Fibroblast of pulmonary artery (primary cell): ENCODE measurements at places on chromosomes 4 and X.

GRCh38 chr4:152515678-152516077 lies 20.2 kb downstream of the FBXW7 start:
- DNase-seq, result peak; percentile 62

GRCh38 chrX:37753384-37753783 lies 26.5 kb upstream of the CYBB start:
- no peak for DNase-seq

GRCh38 chr4:122772986-122773385 lies 40.5 kb downstream of the BBS12 start:
- DNase-seq, result no peak

GRCh38 chr4:42480717-42481116 lies 83.4 kb downstream of the SHISA3 start:
- no peak for DNase-seq

DNA sequence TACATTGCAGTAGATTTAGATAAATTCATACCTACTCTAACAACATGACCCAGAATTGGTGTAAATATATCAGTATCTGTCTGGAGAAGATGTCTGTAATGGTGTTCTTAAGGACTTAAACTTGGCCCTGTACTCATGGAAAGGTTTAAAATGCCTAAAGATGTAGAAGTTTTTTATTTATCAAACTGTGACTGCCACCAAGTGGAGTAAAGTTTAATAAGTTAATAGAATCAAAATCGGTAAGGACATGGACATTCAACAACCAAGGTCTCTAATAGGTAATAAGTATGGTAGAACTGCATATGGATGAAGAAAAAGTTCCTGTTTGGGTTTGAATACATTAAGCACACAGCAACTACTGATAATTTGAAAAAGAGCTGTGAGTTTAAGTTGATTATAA lies 474.0 kb upstream of the NDST3 start:
- peak; percentile 1 for DNase-seq

DNA sequence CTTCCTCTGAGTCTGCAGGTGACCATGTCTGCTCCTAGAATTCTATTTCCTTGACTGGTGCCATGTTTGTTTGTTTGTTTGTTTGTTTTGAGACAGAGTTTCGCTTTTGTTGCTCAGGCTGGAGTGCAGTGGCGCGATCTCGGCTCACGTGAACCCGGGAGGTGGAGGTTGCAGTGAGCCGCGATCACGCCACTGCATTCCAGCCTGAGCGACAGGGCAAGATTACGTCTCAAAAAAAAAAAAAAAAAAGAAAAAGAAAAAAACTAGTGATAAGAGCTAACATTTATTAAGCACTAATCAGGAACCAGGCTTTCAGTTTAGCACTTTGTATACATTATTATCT lies 7.2 kb downstream of the SAT1 start:
- no peak for DNase-seq

DNA sequence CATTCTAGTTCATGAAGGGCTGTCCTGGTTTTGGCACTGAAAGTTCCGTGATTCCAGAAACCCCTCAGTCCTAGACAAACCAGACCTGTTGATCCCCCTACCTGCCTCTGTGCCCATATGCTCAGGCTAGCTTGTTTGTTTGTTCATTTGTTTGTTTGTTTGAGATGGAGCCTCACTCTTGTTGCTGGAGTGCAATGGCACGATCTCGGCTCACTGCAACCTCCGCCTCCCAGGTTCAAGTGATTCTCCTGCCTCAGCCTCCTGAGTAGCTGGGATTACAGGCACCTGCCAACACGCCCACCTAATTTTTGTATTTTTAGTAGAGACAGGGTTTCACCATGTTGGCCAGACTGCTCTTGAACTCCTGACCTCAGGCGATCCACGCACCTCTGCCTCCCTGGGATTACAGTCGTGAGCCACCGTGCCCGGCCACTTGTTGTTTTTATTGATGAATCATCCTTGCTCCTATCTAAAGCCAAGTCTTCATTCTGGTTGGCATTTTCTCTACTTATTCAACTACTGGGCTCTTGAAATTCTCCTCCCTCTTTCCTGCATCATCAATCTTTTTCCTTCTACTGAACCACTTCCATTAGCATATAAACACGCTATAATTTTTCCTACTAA lies 86.3 kb upstream of the BMP2K start:
- no peak for DNase-seq

GRCh38 chrX:153537526-153538295 lies 20.3 kb downstream of the ATP2B3 start:
- no peak for DNase-seq

- DNase-seq, result no peak
Observed at GRCh38 chr4:80461412-80461811, 125.9 kb downstream of the CFAP299 start.

DNA sequence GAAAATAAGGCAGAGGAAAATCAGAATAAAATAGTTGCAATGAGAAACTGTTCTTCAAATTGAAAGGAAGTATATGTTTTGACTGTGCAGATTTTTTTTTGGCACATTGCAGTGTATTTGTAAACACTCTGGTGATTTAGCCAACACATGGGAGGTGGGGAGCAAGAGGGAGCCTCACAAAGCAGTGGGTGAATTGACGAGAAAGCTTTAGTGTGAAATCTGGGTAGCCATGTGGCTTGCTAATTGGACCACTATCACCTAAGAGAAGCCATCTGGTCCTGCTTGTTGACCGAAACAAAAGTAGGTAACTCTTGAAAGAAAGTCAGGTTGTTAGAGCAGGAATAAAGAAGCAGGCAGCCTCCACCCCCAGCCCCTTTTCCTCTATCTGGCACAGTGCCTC lies 10.4 kb downstream of the CLCN5 start:
- no peak for DNase-seq

GRCh38 chr4:16205298-16206164 lies 20.7 kb downstream of the TAPT1 start:
- no peak for DNase-seq

- DNase-seq, result no peak
Observed at GRCh38 chr4:186917136-186917535, 193.5 kb upstream of the FAT1 start.

DNA sequence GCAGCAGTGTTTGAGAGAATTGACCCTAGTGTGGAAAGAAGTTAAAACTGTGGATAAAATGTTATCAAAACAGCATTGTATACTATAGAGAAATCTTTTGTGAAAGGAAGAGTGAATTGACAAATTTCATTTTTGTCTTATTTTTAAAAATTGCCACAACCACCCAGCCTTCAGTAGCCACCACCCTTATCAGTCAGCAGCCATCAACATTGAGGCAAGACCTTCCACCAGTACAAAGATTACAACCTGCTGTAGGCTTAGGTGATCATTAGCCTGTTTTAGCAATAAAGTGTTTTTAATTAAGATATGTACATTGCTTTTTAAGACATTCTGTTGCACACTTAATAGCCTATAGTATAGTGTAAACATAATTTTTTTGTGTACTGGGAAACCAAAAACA lies 91.1 kb downstream of the NFKB1 start:
- no peak for DNase-seq

DNA sequence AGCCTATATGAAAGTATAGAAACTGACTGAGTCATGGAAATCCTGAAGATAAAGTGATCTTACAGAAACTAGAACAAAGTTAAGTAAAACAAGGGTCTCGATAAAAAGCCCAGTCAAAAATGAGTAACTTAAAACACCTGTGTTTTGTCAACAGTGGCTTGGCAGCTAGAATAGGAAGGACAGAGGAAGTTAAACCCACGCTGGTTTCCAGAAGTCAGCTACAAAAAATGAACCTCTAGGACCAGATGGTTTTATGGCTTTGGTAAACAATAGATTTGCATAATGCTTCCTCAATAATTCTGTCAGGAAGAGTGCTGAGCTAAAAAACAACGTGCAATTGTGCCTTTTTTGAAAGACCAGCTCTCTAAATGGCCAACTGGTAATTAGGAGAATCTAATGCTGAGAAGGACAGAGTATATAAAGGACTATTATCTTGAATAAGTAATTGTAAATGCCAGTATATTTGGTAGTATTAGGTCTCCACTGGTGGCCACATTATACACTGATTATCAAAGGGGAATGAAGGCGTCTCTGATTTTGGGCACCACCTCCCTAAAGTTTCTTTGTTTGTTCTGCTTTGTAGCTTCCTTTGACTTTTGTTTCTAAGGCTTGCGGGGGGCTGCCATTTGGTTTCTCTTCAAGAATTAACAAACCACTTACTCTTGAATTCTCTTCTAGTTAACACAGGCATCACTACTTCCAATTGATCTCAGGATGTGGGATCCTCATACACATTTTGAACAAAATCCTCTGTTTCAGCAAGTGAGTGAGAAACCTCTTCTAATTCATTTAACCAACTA lies 72.2 kb upstream of the PPP3CA start:
- peak; percentile 86 for DNase-seq

DNA sequence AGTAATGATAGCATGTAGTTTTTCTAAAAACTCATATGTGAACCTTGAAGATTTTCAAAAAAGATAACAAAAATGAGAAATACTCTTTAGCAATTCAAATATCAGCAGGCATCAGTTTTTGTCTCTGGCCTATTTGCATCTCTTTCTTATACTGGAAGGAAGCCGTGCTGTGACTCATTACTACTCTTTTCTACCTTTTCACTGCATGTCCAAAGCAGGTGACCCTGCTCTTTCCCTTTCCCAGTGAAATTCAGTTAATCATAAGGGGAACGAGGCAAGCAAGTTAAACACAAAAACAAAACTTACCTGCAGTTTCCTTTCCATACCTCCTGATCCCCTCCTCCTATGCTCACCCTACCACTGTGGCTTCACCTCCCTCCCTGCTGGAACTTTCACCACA lies 9.3 kb downstream of the SPATA4 start:
- DNase-seq, result no peak

- peak; percentile 65 for DNase-seq
Observed at GRCh38 chrX:154486396-154487207, at the start of gene UBL4A. Gene UBL4A (minus strand): TSS chrX:154486615. CDS start chrX:154486584, 31 bp downstream.

GRCh38 chr4:30867427-30867826 lies 147.3 kb downstream of the PCDH7 start:
- no peak for DNase-seq

DNA sequence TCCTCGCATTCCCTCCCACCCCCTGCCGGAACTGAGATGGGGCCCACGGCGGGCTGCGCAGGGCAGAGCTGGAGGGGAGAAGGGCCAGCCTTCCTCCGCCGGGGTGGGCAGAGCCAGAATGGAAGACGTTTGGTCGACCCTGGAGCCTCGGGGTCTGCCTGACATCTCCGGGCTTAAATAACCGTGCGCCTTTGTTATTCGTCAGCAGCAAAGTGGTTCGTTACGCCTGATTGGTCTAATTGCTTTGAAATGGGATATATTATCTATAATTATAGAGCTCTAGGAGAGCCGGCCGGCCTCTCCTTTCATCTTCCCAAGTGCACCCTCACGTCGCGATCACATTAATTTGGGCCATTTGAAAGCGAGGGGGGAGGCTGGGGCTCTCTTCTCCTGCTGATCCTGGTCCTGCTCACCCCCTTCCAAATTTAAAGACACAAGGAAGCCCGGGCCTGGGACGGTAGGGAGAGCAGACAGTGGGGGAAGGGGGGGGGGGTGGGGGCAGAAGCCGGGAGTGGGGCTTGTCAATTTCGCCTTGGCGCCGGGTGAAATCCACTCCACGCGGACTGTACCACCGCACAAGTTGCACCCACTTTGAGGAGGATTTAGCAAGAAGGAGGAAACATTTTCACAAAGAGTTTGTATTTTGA lies 4.7 kb upstream of the MSX1 start:
- DNase-seq, result no peak

GRCh38 chrX:38379088-38379487 lies 26.7 kb downstream of the OTC start:
- DNase-seq, result peak; percentile 3

DNA sequence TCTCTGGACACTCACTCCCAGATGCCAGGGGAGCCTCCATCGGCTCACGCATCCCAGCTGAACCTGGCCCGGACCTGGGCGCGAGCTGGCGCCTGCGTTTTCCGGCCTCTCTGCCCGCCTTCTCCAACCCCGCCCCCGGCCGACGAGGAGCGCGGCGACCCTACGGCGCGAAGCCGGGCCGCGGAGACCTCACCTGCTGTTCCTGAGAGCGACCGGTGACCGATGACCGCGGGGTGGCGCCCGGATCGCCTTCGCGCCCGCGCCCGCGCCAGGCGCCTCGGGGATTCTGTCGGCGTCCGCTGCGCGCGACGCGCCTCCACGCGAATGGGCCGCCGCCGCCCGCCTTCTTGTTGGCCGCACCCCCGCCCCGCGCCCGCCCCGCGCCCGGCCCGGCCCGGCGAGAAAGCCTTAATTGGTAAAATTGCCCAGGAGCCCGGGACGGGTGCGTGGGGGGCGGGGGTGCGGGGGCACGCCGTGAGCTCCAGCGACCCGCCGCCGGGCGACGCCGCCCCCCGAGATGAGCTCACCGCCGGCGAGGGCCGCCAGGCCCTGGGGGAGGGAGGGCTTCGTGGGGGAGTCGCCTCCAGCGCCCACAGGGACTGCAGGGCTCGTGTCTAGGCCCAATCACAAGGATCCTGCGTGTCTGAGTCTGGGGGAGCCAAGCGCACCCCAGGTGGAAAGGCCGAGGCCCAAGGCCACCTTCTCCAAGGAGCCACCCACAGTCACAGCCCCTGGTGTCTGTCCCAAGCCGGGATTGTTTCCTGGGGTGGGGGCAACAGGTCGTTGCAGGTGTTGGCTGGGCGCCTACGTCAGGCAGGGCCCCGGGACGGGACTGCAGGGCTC lies at the start of gene FLNA:
TSS of gene FLNA (minus strand) at position 322 of the 843 bp plus-strand sequence. CDS start 3,389 bp downstream, outside the sequence.
- DNase-seq, result no peak

GRCh38 chrX:107711521-107712181 lies 63.9 kb downstream of the TSC22D3 start:
- DNase-seq, result peak; percentile 39

DNA sequence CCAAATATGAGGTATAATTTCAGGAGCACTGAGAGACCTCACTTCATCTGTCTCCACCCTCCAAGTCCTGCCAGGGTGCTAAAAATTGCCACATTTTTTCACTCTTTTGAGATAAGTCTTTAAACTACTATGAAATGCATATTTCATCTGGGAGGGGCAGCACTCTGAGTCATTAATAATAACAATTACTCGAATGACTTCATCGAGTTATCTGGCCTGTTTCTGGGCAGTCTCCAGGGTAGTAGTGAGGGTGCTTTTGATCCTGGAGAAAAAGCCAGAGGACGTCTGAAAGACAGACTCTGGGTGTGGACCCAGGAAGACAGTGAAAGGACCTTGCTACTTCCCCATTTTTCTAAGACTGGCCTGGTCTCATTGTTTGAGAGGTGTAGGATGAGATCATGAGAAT lies 42.3 kb upstream of the SRD5A3 start:
- peak; percentile 77 for DNase-seq

GRCh38 chrX:71111141-71111843 lies at the start of gene IL2RG:
Gene IL2RG (minus strand): TSS chrX:71111577. CDS start chrX:71111539, 38 bp downstream.
- DNase-seq, result no peak

GRCh38 chr4:25330335-25330734 lies 17.8 kb downstream of the ZCCHC4 start:
- no peak for DNase-seq

GRCh38 chr4:8305851-8306471 lies 36.4 kb downstream of the HTRA3 start:
- DNase-seq, result no peak

GRCh38 chr4:18980516-18981233 lies 959.1 kb upstream of the LCORL start:
- DNase-seq, result no peak

- peak; percentile 60 for DNase-seq
Observed at GRCh38 chr4:72468904-72469502, 100.0 kb downstream of the ADAMTS3 start.
